ENCODE measurements at places on chromosomes 1 and 21.

DNA sequence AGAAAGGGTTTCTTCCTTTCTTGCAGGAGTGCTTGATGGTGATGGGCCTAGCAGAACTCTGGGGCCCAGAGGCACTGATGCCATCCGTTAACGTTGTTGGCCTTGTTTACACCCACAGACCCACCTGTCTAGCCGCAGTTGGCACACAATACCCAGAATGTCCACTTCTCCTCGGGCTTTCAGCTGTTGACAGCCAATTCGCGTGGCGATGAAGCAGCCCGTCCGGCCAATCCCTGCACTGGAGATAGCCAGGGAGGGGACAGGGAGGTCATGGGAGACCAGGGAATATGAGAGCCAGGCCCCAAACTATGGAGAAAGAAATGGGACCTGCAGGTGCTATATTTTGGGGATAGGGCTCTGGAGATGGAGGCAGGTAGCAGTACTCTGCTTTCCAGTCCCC lies 5.7 kb upstream of the ARL8A start:
- no peak overlapping the region for H3K4me3 ChIP-seq
- H3K27me3 ChIP-seq = no peaks in the 10 kb centered on the region
- no peak for DNase-seq
- H3K4me1 ChIP-seq = peaks cover 21% of the 10 kb centered on the region
- H3K27ac ChIP-seq = no peak overlapping the region

DNA sequence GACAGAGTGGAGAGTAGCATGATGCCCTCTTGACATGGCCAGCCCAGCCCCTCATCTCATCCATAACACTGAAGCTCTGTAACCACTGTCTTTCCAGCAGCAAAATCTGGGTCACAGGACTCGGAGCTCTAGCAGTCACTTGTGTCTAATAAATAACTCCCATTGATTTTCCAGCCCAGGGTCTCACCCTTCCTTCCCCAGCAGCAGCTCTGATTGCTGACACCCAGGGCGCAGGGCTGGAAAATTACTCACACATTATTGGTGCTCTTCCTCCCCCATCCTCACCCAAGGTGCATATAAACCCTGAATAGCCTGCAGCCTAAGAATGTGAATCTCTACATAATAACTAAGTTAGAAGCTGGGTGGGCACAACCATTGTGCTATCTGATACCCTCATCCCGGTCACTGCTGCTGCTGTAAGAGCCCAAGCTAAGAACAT lies 21.1 kb upstream of the OR10J5 start:
- H3K4me1 ChIP-seq = no peaks in the 10 kb centered on the region
- H3K4me3 ChIP-seq = no peak overlapping the region
- no peak overlapping the region for H3K27ac ChIP-seq

DNA sequence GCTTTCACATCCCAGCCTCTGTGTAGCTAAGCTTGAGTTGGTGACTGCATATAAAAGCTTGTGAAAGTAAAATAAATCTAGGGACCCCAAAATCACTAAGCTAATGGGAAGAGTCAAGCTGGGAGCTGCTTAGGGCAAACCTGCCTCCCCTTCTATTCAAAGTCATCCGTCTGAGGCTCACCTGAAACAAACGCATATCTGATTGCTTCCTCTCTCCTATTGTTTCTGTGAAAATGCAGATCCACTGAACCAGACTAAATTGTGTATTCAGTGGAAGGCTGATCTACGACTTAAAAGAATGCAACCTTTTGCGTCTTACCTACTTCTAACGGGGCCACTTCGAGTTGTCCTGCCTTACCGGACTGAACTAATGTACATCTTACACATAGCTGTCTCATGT lies 70.3 kb downstream of the LTN1 start:
- no peaks in the 10 kb centered on the region for H3K27me3 ChIP-seq
- DNase-seq = no peak
- peaks cover 19% of the 10 kb centered on the region for H3K36me3 ChIP-seq
- H3K4me1 ChIP-seq = no peaks in the 10 kb centered on the region

DNA sequence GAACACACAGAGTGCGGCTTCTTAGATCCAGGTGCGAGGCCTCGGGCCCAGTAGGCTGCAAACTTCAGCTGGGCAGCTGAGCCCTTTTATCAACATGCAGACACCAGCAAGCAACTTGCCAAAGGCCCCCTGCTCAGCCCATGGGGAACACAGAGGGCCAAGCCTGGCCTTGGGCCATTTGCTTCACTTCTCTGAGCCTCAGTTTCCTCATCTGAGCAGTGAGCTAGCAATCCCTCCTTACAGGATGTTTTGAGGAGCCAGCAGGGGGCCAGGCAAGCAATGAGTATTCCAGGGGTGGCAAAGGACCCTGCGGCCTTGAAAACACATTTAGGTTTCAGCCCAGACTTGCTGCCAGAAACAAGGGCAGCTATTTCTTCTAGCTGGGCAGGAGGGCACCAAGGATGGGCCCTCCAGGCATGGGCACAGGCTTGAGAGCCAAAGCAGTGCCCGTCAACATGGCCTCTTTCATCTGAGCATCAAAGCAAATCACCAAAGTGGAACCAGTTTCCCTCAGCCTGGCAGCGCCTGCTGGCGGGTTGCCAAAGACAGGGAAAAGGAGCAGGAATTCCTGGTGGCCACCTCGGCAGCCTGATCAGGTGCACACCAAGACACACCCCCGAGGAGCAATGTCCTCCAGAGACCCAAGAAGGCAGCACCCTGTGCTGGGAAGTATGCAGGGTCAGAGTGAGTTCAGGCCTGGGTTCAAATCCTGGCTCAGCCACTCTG lies 1.4 kb downstream of the MATN1 start:
- H3K4me1 ChIP-seq = peaks cover 15% of the 10 kb centered on the region
- no peak overlapping the region for H3K4me3 ChIP-seq
- no peak overlapping the region for H3K27ac ChIP-seq
- peaks cover 1% of the 10 kb centered on the region for H3K27me3 ChIP-seq

GRCh38 chr1:31957701-31958674 lies 19.8 kb upstream of the PTP4A2 start:
- peaks cover 79% of the 10 kb centered on the region for H3K4me1 ChIP-seq
- H3K4me3 ChIP-seq = peak overlapping the region; percentile 60
- no peaks in the 10 kb centered on the region for H3K27me3 ChIP-seq
- H3K27ac ChIP-seq = peak overlapping the region; percentile 88

GRCh38 chr1:25145775-25146393 lies 86.4 kb downstream of the SYF2 start:
- no peak overlapping the region for H3K27ac ChIP-seq
- no peak overlapping the region for H3K4me3 ChIP-seq
- H3K27me3 ChIP-seq = peaks cover 33% of the 10 kb centered on the region
- H3K36me3 ChIP-seq = no peaks in the 10 kb centered on the region
- DNase-seq = no peak

GRCh38 chr1:175629318-175629694 lies 114.1 kb downstream of the TNR start:
- H3K4me1 ChIP-seq = no peaks in the 10 kb centered on the region
- no peaks in the 10 kb centered on the region for H3K36me3 ChIP-seq
- DNase-seq = no peak
- H3K4me3 ChIP-seq = no peak overlapping the region

DNA sequence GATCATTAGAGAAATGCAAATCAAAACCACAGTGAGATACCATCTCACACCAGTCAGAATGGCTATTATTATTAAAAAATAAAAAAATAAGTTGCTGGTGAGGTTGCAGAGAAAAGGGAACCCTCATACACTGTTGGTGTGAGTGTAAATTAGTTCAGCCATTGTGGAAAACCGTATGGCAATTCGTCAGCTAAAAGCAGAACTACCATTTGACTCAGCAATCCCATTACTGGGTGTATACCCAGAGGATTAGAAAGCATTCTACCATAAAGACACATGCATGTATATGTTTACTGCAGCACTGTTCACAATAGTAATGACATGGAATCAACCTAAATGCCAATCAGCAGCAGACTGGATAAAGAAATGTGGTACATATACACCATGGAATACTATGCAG lies 42.2 kb downstream of the GIPC2 start:
- H3K4me3 ChIP-seq = no peak overlapping the region
- no peaks in the 10 kb centered on the region for H3K36me3 ChIP-seq
- no peaks in the 10 kb centered on the region for H3K4me1 ChIP-seq
- DNase-seq = no peak
- H3K27me3 ChIP-seq = peaks cover 16% of the 10 kb centered on the region
- H3K27ac ChIP-seq = no peak overlapping the region

DNA sequence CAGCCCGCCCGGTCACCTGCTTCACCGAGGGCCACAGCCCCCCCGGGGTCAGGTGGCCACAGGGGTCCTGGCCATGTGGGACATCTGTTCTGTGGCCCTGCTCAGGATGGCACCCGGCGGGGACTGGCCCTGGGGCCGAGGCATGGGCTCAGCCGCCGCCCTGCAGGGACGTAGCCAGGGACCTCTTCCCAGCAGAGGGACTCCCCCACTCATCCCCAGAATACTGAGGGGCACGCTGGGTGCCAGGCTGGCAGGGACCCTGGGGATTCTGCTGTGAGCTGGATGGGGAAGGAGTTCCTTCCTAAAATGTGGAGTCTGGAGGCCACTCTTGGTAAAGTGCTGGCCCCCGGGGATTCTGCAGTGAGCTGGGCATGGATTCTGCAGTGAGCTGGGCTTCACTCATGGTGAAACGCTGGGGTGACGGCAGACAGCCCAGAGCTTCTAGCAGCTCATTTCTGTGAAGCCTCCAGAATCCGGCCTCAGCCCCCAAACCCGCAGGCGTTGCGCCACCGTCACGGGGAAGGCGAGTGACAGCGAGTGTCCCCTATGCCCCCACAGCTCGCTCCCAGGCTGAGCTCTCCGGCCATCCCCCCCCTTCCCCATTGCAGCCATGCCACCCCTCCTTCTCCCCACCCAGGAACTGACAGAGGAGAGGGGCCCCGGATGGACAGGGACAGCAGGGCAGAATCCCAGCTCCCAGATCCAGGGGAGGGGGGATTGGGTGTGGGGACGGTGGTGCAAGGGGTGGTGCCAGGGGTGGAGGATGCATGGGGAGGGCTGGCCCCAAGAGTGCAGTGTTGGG lies 1.4 kb downstream of the ITGB2 start:
- peaks cover 86% of the 10 kb centered on the region for H3K4me1 ChIP-seq
- H3K27me3 ChIP-seq = no peaks in the 10 kb centered on the region
- H3K36me3 ChIP-seq = peaks cover 33% of the 10 kb centered on the region
- DNase-seq = no peak

- H3K27ac ChIP-seq = no peak overlapping the region
- H3K27me3 ChIP-seq = peaks cover 15% of the 10 kb centered on the region
- H3K4me1 ChIP-seq = no peaks in the 10 kb centered on the region
- no peaks in the 10 kb centered on the region for H3K36me3 ChIP-seq
- no peak overlapping the region for H3K4me3 ChIP-seq
These were observed 43.3 kb downstream of the PAX7 start for GRCh38 chr1:18673976-18674375.

DNA sequence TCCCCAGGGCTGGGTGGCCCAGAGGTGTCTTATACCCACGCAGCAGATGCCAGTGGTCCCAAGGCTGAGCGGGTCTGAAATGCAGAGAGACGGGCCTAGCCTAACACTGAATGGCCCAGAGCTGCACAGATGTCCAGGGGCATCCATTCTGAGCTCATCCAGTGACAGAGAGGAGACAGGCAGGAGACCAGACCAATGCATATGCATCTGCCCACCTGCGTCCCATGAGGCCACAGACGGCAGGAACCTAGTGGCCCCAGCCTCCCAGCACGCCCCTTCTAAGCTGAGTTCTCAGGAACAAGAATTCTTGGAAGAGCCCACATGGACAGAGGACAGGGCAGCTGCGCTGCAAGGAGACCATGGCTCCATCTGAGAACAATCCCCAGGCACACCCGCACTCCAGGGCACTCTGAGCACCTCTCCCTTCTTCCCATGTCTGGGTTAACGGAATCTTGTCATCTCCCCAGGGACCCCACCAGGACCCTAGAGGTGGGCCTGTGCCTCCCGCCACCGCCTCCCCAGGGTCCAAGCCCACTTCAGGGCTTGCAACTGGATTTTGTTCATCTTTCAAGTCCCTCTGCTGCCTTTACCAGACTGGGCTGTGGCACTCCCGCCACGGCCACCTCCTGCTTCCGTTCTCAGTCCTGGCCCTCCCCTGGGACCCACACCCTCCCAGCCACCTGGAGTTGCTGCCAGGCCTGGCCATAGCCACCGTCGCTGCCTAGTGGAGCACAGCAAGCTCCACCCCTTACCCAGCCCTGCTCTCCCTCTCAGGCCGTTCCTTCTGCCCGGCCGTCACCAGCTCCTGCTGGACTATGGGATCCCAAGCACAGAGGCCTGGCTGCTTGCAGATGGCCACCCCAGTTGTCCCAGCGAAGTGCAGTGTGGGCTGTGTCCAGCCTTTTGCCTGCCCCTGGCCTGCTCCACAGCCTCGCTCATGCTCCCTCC lies 3.3 kb downstream of the WNT3A start:
- no peaks in the 10 kb centered on the region for H3K4me1 ChIP-seq
- H3K36me3 ChIP-seq = no peaks in the 10 kb centered on the region
- no peak overlapping the region for H3K4me3 ChIP-seq

GRCh38 chr1:158121604-158122254 lies 59.0 kb upstream of the CD1D start:
- H3K27ac ChIP-seq = no peak overlapping the region
- DNase-seq = no peak

DNA sequence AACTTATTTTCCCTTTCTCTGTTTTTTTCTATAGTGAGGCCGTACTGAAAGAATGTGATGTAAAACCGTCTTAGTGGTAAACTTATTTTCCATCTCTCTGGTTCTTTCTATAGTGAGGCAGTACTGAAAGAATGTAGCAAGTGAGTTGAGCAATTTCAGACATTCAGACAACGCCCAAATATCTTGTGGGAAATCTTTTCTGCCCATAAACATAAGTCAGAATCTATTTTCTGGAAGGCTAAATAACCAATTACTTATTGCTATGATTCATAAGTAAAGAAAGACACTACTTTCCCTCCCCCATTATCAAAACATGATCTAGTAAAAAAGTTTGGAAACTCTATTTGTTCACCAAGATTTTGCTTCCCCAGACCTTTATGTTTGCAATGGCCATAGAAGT lies 18.8 kb upstream of the SCCPDH start:
- H3K4me3 ChIP-seq = no peak overlapping the region
- H3K4me1 ChIP-seq = peaks cover 6% of the 10 kb centered on the region
- H3K27ac ChIP-seq = no peak overlapping the region
- H3K27me3 ChIP-seq = no peaks in the 10 kb centered on the region

GRCh38 chr1:161998811-161999210 lies 24.9 kb downstream of the OLFML2B start:
- no peaks in the 10 kb centered on the region for H3K36me3 ChIP-seq
- H3K4me3 ChIP-seq = no peak overlapping the region
- no peak for DNase-seq
- no peaks in the 10 kb centered on the region for H3K27me3 ChIP-seq
- H3K27ac ChIP-seq = no peak overlapping the region

DNA sequence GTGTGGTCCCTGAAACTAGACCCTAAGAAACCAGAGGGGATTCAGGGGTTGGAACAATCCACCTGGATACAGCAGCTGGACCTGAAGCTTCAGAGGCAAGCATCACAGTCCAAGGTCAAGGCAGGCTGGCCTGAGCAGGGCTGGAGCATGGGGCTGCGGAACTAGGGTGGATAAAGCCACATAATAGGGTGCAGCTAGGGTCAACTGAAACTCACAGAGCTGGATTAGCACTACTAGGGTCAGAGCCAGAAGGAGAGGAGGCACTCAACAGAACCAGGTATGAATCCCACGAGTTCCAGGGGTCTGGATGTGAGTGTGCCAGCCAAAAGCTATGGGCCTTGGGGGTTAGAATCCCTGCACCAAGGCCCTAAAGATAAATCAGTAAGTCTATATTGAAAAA lies 231.0 kb upstream of the KIAA0040 start:
- no peaks in the 10 kb centered on the region for H3K27me3 ChIP-seq
- no peaks in the 10 kb centered on the region for H3K4me1 ChIP-seq
- no peak for DNase-seq
- H3K27ac ChIP-seq = no peak overlapping the region

GRCh38 chr21:26732432-26733221 lies 112.6 kb downstream of the ADAMTS1 start:
- H3K27ac ChIP-seq = no peak overlapping the region
- no peak for DNase-seq
- no peaks in the 10 kb centered on the region for H3K36me3 ChIP-seq
- H3K27me3 ChIP-seq = no peaks in the 10 kb centered on the region
